ENCODE measurements at places on chromosomes 3 and 15.

- DNase-seq = no peak
Observed at GRCh38 chr15:84969257-84969656, 12.4 kb upstream of the PDE8A start.

GRCh38 chr3:42663581-42664437, 10.3 kb downstream of the ZBTB47 start:
- no peak for DNase-seq

- DNase-seq = peak; percentile 20
Observed at GRCh38 chr15:100131321-100132224, 210.2 kb downstream of the ADAMTS17 start.

GRCh38 chr15:61784734-61785133, 275.5 kb downstream of the VPS13C start:
- no peak for DNase-seq

DNA sequence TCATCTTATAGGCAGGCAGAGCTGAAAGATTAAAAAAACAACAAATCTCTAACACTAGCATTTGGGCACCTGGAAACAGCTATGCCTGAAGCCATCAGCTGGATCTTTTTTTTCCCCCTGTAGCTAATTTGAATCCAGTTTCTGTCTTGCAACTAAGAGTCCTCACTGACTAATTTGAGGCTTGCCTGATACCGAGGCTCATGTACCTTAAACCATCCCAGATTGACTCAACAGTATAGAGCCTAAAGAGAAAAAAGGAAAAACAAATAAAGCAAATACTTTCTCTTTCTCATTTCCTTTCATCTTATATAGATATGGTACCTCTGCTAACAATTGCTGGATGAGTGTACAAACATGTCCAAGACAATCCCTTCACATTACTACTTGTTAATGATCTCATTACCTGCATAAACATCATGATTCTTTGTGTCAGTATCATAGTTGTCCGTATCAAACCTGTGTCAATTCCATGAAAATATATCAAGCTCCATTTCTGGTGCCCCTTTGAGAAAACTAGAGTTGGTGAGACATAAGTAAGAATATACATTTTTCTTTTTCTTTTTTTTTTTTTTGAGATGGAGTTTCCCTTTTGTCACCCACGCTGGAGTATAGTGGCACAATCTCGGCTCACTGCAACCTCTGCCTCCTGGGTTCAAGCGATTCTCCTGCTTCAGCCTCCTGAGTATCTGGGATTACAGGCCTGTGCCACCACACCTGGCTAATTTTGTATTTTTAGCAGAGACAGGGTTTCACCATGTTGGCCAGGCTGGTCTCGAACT, 43.1 kb downstream of the BHLHE40 start:
- no peak for DNase-seq

DNA sequence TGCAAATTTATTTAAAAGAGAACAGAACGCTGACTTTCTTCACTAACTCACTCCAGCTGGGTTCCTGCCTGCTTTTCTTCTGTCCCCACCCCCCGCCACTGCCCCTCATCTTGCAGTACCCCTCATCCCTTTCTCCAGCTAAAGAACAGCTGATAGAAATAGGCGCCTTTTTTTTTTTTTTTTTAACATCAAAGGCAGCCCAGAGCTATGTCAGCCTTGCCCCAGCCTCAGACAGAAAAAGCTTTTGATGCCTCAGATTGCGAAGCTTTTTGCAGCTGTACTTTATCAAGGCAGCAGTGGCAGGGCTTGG, 1.8 kb downstream of the CADPS start:
- no peak for DNase-seq

DNA sequence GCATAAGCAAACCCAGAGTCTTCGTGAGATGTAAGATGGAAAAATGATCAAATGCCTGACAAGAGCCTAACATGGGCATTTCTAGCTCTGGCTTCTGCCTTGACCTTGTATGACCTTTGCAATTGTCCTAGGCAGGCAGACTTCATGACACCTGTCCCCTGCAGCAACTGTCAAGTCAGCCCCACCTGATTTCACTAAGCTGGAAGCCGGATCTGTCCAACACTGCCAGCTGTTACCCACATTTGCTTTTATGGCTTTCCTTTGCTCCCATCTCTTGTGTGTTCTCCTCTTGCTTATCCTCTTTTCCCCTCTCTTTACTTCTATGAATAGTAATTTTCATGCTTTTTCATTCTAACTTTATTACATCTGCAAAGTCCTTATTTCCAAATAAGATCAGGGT, 48.5 kb upstream of the TNIK start:
- no peak for DNase-seq

GRCh38 chr15:29888646-29889045, 66.4 kb upstream of the TJP1 start:
- no peak for DNase-seq

GRCh38 chr3:53161820-53162671, 1.0 kb downstream of the PRKCD start:
- DNase-seq = peak; percentile 31

Measured in naive thymus-derived CD8-positive, alpha-beta T cell (primary cell).